ENCODE measurements at places on chromosomes 1 and 21.
A peak's percentile ranks its signal among the peaks of the same experiment; 100 is the strongest.

DNA sequence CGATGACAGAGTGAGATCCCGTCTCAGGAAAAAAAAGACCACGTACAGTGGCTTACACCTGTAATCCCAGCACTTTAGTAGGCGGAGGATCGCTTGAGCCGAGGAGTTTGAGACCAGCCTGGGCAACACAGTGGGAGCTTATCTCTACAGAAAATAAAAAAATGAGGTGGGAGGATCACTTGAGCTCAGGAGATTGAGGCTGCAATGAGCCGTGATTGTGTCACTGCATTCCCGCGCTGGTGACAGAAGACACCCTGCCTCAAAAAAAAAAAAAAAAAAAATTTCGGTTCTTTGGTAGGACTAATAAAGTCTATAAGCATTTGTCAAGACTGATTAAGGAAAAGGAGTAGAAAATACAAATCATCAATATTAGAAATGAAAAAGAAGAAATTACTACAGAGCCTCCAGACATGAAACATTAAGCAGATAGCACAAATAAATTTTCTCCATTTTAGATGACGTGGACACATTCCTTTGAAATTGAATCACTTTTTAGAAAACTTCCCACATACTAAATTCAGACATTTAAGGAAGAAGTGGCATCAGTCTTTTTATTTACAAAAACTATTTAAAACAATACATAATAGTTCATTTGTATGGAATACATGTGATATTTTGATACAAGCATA is 30.4 kb downstream of the MORC3 start:
- DNase-seq, result no peak

DNA sequence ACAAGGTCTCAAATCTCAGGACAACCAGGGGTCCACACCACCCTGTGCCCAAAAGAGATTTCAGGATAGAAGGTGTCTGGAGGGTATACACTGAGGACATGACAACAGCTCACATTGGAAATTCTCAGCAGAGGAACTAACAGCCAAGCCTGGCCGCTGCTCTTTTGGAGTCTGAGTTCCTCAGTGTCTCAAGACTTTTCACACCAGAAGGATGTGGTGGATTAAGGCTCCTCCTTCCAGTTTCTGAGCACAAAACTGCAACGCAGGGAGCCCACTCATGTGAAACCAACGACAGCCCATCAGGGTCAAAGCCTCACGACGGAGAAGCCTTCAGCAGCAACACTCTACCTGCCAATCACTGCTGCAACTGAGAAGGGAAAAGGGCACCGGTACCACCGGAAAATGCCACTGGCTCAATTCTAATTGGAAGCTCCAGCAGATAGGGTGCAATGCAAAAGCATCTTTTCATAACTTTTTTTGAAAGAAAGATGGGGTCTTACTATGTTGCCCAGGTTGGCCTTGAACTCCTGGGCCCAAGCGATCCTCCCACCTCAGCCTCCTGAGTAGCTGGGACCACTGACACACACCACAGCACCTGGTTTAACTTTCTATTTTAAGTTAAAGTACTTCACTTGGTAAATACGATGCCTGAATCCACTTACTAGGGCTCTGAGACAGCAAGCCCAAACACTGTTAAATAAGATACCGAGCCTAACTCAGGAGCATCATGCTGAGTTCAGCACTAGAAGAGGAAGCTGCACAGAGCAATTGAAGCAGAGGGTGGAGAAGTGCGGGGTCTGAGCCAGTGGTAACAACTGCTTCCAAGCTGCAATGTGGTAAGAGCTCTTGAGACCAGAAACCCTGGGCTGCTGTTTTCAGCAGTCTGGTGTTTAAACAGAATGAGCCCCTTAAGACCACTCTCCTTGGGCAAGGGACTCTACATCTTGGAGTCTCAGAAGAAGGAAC is 7.8 kb downstream of the CAPZB start:
- DNase-seq, result no peak

DNA sequence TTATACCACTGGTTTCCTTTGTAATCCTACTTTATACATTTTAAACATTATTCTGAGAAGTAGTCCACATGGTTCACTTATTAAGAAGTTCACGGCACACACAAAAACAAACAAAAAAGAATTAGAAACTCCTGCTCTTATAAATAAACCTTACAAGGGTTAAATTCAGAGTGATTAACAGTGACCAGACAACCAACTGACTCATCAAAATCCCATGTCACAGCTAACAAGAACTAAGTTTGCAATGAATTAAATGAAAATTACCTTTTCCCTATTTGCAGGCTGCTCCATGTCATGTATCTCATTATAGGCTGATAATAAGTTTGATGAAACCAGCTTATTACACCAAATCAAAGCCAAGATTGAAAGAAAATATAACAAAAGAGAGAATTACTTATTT is 77.5 kb downstream of the PUM1 start:
- no peak for DNase-seq

- no peak for DNase-seq
Observed at GRCh38 chr1:157239936-157240335, 101.7 kb upstream of the ETV3 start.

- DNase-seq, result no peak
Observed at GRCh38 chr1:229231754-229232119, 39.2 kb upstream of the RAB4A start.

DNA sequence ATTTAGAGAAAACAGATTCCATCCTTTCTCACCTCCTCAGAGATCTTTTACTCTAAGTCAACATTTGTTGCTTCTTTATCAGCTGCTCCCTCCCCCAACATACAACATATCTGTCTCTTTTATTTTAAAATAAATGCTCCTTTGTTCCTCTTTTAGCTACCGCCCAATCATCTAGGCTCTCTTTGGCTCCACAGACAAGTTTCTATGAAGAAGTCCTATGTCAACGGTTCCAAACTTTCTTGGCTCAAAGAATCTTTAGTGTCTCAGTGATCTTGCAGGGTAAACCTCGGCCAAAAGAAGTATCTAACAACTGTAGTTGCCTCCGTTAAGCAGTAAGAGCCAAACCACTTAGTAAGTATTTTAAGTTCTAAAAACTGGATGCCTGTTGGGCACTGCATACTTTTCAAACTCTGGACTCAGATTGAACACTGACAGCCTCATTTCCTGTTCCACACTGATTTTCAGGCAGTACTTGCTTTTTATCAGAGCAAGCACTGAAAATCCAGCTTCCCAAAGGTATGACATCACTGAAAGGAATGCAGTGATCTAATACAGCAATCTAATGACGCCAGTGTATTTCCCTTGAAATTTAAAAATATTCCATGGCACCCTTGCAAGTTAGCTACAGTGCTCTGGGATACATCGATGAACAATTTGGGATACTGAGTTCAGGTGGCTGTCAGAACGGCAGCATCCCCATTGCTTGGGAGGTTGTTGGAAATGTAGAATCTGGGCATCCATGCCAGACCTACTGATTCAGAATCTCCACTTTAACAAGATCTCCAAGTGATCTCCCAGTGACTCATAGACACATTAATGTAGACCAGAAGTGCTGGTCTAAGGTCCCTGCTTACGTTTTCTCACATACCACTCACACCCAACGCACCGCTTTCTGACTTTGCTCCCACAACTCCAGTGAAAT is 26.8 kb downstream of the EGLN1 start:
- DNase-seq, result no peak

DNA sequence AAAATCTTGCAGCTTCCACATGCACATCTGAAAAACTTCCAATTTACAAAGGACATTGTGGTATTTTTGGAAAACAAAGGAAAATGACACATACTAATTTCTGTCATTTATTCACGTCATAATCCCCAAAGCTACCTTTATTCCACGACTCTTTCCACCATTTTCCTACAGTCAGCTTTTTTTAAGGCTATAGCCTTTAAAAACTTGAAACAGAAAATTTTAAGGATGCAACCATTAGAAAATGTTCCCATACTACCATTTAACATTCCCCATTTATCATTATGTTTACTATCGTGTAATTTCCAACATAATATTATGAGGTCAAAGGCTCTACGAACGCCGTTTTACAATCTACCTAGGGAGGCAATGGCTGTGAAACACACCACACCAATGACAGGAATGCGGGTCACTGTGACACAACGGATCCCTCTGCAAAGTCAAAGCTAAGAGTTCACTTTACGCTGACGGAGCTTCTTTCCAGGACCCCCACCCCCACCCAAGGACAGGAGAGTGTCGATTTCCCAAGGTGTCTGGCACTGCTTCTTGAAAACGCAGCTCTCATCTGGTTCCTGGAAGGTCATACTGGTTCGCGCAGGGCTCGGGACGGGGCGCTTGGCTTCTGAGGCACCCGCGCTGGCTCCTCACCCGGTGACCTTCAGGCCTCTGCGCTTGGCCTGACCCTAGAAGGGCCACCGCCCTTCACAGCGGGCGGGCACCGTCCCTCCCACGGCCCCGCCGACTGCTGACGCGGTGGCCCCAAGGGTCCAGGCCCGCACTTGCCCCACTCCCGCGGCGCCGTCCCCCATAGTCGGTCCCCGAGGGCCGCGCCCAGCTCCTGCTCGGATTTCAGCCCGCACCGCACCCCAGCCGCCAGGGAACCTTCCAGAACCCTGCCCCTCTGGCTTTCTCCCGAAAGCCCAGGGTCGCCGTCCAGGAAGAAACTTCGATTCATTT is 50.5 kb upstream of the ATF3 start:
- peak; percentile 83 for DNase-seq

- DNase-seq, result no peak
Observed at GRCh38 chr21:31257265-31257664, 86.8 kb downstream of the TIAM1 start.

- peak; percentile 52 for DNase-seq
Observed at GRCh38 chr1:4000811-4001251, 100.8 kb upstream of the C1orf174 start.

DNA sequence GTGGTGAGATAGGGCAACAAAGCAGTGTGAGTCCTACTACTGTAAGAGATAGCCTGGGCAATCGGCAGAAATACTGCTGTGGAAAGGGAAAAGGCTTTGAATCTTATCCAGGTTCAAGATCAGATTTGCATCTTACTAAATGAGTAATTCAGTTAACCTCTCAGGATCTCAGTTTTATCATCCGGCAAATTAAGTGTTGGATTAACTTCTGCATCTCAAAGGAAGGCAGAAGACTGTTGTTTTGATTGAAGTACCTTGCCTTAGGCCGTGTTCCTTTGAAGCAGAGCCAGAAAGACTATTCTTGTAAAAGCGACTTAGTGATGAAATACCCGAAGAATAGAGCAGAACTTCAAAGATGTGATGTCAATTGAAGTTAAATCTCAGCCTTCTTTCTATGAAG is 612.9 kb upstream of the USP24 start:
- DNase-seq, result no peak

DNA sequence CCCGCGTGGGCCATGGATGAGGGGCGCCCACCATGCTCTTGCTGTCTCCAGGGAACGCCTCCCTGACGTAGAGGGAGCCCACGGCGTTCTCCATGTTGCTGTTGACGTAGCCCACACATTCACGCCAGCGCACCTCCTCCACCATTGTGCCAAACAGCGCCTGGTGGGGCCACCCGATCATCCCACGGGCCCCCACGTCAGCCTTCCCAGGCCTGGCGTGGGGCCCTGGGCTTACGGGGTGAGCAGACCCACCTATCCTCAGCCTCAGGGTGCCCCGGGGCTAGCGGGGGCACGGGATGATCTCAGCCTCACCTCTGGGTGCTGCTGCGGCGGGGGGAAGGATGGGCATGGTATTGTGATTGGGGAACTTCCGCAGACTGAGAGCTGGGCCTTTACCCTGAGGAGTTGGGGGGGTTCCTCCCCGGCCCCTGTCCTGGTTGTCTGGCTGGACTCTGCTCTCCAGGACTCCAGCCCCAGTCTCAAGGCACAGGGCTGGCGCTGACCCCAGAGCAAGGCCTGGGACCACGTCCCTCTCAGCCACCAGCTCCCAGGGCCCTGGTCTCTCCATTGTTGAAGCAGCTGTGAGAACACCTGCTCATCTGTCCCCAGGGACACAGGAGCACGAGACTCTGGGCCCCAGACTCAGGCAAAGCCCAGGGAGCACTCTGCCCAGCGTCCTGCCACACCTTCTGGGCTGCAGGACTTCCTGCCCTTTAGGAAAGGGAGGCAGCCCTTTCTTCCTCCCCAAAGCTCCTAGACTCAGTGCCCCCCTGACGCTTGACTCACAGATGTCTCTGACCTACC is 10.2 kb downstream of the PRXL2B start:
- DNase-seq, result peak; percentile 40

GRCh38 chr1:27435566-27436203 is 43.3 kb downstream of the GPR3 start:
- DNase-seq, result no peak

DNA sequence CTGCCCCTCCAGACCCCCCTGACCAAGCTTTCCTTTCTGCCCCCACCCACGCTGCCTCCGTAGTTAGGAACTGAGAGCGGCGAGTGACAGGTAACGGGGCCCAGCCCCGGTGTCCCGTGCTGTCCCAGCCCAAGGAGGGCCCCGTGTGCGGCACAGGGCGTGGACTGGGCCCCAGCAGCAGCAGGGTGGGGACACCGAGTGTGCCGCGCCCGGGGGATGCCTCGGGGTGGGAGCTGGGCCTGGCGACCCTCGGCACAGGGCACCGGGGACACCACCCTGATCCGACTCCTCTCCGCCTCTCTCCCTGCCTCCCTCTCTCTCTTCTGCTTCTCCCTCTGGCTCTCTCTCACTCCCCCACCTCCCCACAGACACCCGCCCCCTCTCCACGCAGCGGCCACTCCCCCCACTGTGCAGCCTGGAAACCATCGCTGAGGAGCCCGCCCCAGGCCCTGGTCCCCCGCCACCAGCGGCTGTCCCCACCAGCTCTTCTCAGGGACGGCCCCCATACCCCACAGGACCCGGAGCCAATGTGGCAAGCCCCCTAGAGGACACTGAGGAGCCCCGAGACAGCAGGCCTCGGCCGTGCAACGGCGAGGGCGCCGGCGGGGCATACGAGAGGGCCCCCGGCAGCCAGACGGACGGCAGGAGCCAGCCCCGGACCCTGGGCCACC is 22.7 kb downstream of the PANK4 start:
- DNase-seq, result no peak

GRCh38 chr1:27785781-27786455 is 12.9 kb downstream of the STX12 start:
- DNase-seq, result no peak

GRCh38 chr21:32279377-32279680 is 480 bp upstream of the MIS18A start:
- DNase-seq, result no peak

DNA sequence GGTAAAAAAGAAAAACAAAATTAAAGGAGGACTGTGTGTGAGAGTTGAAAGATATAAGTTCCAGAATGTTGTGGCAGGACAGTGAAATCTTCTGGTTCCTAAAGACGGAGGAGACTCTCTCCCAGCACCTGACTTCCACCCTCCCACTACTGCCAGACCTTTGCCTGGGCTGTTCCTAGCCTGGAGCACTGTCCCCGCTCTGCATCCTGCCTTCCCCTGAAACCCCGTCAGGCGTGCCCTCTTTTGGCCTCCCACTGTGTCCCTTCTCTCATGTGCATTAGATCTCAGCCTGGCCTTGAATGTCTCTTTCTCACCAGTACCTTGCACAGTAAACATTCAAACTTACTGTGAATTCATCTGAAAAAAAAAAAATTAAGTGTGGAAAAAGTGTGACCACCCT is 74.1 kb downstream of the VPS26C start:
- peak; percentile 77 for DNase-seq

All from H7 (cell line).